Effector memory CD8-positive, alpha-beta T cell (primary cell): ENCODE measurements at places on chromosomes 13 and 19.
A peak's percentile ranks its signal among the peaks of the same experiment; 100 is the strongest.

DNA sequence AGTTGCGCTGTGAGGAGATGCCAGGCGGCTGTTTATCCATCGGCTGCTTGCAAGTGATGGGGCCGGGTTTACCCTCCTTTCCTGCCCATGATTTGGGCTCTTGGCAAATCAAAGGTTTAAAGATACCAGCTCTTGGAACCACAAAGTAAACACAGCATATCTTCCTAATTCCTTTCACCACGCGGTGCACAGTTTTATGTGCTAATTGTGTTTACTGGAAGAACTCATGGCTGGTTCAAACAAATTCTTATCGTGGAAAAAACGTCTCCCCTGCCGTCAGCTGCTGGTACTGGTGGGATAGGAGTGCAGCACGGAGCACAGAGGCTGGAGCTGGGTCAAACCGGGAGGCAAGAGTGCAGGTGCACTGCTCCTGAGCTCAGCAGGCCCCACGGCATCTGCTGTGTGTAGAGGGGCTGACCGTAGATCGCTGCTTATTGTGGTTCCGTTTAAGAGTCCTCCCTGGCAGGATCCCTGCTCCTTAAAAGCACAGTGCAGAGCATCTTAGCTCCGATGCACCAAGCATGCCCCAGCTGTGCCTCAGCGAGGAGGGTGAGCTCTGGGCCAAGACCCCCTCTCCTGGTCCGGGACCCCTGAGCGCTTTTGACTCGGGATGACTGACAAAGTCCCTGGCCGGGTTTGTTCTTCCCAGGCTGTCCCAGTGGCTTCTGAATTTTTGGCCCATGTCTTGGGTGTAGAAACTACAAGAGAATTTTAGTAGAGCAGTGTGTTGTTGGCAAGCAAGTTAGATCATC is 51.3 kb upstream of the GAS6 start:
- DNase-seq, result no peak

GRCh38 chr19:12667731-12668302 is 1.2 kb downstream of the WDR83 start:
- DNase-seq, result no peak

- DNase-seq, result no peak
Observed at GRCh38 chr13:50543782-50544181, 299.7 kb downstream of the DLEU7 start.

DNA sequence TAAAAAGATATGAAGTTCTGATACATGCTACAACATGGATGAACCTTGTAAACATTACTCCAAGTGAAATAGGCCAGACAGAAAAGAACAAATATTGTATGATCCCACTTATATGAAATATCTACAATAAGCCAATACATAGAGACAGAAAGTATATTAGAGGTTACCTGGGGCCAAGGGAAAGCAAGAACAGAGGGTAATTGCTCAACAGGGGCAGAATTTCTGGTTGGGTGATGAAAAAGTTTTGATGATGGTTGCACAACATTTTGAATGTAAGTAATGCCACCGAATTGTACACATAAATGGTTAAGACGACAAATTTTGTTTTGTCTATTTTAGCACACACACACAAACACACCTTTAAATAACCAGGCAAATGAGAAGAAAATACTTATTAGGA is 268.4 kb downstream of the FOXO1 start:
- DNase-seq, result no peak

DNA sequence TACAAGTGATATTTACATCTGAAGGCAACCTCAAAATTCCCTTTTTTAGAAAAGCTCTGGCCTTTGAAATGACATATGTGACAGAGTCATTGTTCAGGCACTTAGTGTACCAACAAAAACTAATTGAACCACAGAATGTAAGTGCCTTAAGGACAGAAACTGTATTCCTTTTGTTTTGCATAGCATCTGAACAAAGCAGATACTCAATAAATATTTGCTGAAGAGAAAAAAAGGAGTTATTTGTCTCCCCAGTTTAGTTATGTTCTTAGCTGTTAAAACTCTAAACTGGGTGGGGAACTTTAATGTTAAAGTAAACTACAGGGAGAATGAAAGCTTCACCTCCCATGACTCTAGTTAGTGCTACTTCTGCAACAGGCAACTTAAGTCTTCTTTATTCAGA is 56.8 kb upstream of the KLF5 start:
- no peak for DNase-seq

DNA sequence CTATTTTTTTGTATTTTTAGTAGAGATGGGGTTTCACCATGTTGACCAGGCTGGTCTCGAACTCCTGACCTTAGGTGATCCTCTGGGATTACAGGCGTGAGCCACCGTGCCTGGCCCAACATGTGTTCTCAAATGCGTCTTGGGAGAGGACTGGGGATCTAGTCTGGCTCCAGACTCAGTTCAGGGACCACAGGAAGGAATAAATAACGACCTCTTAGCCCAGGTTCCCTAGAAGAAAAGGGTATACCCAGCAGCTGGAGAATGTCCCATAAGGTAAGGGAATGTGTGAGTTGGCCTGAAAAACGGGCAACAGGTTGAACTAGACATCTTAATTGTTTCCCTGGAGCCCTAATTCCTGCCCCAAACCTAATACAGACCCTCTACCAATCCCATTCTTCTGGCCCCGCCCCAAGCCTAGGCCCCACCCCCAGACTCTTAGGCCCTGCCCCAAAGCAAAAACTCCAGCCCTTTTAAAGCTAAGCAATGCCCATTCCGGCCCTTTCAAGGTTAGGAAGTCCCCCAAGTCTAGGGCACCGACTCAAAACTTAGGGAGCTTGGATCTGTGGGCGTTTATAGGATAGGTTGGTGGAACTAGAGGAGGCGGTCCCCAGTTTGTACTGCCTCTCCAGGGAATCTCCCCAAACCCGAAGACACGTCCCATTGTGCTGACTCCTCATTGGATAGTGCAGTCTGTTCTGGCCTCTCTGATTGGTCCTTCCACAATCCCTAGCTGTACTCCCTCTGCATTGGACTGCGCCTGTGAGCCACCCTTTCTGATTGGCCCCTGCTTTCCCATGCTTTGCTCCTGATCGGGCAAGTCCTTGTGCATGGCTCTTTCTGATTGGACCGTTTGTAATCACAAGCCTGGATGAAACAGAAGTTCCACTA is 5.4 kb upstream of the LRFN1 start:
- DNase-seq, result no peak

DNA sequence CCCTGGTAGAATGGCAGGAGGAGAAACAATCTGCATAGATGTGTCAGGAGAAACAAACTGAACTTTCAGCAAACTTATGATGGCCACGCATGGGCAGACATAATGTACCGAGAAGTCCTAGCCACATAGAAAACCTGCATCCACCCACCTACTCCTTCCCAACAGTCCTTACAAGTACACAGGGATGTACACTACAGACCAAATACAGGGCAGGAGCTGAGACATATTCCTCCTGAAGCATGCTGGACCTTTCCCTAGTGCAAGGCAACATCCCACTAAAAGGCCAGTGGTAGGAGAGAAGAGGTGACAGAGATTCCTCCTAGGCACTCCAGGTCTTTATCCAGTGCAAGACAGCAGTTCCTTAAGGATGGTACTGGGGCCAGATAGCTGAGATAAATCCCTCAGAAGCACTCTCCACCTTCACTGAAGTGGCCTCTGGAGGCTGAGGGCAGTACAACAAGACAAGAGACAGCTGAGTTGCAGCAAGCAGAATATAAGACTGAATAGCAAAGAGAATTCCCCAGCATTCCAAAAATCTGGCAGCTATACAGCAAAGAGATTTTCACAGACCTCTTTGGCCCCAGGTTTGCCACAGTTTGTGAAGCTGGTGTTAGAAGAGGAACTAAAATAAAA is 18.3 kb downstream of the VWA8 start:
- DNase-seq, result no peak

GRCh38 chr13:31930490-31930889 is 101.1 kb upstream of the FRY start:
- no peak for DNase-seq

- DNase-seq, result no peak
Observed at GRCh38 chr13:33213797-33214196, 71.8 kb downstream of the STARD13 start.

- DNase-seq, result no peak
Observed at GRCh38 chr13:97335488-97336134, 98.4 kb upstream of the RAP2A start.

GRCh38 chr13:114328595-114328994 is 14.3 kb downstream of the CHAMP1 start:
- no peak for DNase-seq

- no peak for DNase-seq
Observed at GRCh38 chr13:114059946-114060860, 72.2 kb downstream of the RASA3 start.

GRCh38 chr19:370641-371330 is 26.2 kb upstream of the MIER2 start:
- no peak for DNase-seq

DNA sequence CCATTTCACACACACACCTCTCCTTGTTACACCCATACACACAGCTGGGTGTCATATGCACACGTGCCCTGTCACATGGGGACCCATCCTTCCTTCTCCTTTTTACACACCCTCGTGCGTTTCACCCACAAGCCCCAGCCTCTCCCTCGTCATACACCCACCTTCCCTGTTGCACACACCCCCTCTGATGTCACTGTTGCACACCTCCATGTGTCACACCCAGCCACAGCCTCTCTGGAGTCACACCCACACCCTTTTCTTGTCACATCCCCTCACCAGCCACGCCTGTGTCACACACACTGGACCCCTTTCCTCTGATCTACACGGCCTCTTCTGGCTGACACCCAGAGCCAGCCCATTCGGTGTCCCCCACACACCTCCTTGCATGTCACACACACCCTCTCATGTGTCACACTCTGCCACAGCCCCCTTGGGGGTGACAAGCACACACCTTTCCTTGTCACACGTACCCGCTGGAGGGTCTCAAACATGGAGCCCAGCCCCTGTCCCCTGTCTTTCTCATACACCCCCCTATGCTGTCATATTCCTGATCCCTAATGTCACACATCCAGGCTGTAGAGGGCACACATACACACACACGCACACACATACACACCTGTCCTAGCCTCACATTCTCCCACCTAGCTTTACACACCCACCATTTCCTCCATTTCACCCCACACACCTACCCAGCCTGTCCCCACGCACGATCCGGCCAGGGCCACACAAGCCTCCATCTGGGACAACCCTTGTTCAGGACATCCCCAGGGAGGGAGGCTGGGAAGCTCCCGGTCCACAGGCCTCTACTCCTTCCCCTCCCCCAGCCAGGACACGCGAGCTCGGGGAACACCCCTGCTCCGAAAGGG is 1.4 kb downstream of the NOVA2 start:
- peak; percentile 33 for DNase-seq

GRCh38 chr13:72495681-72496080 is 231.7 kb downstream of the MZT1 start:
- DNase-seq, result no peak

DNA sequence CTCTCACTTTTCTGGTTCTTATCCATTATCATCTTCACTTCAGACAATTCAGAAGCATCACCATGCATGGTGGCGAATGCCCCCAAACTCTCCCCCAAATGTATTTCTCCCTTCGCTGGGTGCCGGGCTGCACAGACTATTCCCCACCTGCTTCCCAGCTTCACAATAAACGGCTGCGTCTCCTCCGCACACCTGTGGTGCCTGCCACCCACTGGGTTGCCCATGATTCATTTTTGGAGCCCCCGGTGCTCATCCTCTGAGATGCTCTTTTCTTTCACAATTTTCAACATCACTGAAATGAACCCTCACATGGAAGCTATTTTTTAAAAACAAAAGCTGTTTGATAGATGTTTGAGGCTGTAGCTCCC is 2.8 kb upstream of the F10 start:
- no peak for DNase-seq

- DNase-seq, result no peak
Observed at GRCh38 chr19:42095814-42096230, 19.9 kb downstream of the ZNF574 start.

- no peak for DNase-seq
Observed at GRCh38 chr13:39385154-39385553, 217.8 kb downstream of the LHFPL6 start.

- DNase-seq, result no peak
Observed at GRCh38 chr13:30192320-30193093, 114.8 kb downstream of the KATNAL1 start.

DNA sequence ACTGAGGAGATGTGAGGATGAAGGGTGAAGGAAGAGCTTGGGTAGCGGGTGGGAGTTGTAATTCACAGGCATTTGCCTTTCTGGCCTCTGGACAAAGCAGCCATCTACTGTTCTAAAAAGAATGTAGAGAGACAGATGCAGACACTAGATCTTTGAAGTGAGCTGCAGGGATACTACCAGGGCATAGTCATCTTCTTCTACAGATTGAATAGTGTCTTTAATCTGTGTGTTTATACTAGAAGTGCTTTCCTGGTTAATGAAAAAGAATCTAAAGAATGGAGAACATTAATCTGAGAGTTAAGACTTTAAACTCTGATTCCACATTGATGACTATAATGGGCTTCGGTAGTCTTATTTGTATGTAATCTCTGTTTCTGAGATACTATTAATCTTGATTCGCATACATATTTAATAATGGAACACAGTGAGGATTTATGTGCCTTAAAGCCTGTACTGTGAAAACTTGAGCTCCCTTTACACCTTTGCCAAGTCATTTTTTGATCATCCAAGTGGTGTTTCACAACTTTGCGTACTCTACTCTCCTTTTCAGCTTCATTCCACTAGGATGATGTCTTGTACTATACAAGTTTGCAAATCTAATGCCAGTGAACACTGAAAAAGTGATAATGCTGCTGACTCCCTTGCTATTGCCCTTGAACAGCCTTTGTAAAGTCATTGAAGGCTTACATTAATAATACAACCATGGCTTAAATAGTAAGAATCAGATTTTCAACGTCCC is 2199.4 kb upstream of the PCDH20 start:
- DNase-seq, result no peak

DNA sequence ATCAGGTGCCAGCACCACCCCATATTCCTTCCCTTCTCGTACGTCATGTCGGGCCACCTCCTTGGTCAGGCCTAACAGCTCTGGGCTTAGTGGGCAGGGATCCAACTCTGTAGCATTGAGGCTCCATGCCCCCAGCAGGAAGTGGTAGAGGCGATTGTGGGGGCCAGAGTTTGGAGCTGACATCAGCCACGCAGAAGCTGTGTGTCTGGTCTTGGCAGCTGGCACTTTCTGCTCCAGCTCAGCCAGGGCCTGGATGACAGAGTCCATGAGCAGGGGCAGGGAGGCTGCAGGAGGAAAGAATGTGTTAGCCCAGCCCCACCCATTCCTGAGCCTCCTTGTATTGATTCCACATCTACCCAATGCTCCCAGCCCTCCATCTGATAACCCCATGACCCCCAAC is 3.0 kb downstream of the PGLYRP2 start:
- DNase-seq, result no peak

GRCh38 chr19:10788146-10788545 is 47.9 kb downstream of the TMED1 start:
- no peak for DNase-seq

- DNase-seq, result no peak
Observed at GRCh38 chr13:37995092-37995491, 125.5 kb upstream of the TRPC4 start.

DNA sequence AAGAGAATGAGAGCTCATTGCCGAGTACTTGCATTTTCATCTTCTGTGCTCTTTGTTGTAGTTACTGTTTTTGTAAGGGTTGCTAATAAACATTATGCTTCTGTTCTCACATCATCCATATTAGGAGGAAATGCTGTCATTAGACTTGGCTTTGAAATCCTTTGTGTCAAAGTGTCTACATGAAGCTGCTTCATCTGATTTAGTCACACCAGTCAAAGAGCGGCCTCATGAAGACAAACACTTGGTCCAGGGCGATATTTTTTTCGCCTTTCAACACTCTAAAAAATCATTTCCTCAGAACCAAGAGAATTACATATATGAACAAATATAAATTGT is 105.0 kb downstream of the SPRY2 start:
- DNase-seq, result no peak

GRCh38 chr13:90726375-90726774 is 621.1 kb upstream of the MIR17HG start:
- no peak for DNase-seq
